ENCODE measurements at places on chromosomes 6 and 20. TPM values are rescaled to one million over a fixed set of nuclear protein-coding genes. Genes with fewer than 3 reads are reported as not detected.

ANGPT4 gene
- not detected for total RNA-seq

KIF6 gene
- not detected for total RNA-seq

GJA10 gene
- total RNA-seq, result not detected

DEFB123 gene
- total RNA-seq, result not detected

GNMT gene
- 0.72 TPM for total RNA-seq

- no peaks in the 10 kb centered on the region for H3K4me1 ChIP-seq
- H3K27ac ChIP-seq, result no peak overlapping the region
- peaks cover 49% of the 10 kb centered on the region for H3K36me3 ChIP-seq
- no peaks in the 10 kb centered on the region for H3K27me3 ChIP-seq
- no peak overlapping the region for H3K4me3 ChIP-seq
- DNase-seq, result no peak
Observed at GRCh38 chr6:109467696-109468095, 12.1 kb upstream of the MICAL1 start.

GRCh38 chr6:169980826-169981450 lies 229.5 kb downstream of the ERMARD start:
- H3K27me3 ChIP-seq, result peaks cover 14% of the 10 kb centered on the region

DNA sequence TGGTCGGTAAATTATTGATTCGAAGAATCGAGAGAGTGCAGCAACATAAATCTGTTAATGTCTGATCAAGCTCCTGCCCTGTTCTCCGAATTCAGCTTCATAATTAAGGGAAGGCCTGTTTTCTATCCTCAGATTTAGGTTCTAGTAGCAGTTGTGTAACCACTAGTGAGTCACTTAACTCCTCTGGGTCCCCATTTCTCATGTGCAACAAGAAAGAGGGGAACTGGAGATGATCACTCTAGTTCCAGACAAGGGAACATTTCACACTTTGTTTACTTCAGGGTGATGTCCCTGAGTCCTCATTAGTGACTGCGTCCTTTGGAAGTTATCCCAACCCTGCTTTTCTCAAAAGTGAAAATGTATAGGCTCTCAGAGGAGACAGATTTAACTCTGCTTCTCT lies 68.1 kb upstream of the RNF146 start:
- H3K27ac ChIP-seq, result no peak overlapping the region
- DNase-seq, result no peak
- no peaks in the 10 kb centered on the region for H3K4me1 ChIP-seq
- H3K36me3 ChIP-seq, result no peaks in the 10 kb centered on the region
- H3K4me3 ChIP-seq, result no peak overlapping the region
- H3K27me3 ChIP-seq, result peaks cover 2% of the 10 kb centered on the region

- no peaks in the 10 kb centered on the region for H3K4me1 ChIP-seq
- H3K27me3 ChIP-seq, result no peaks in the 10 kb centered on the region
- H3K36me3 ChIP-seq, result no peaks in the 10 kb centered on the region
- H3K4me3 ChIP-seq, result no peak overlapping the region
- no peak for DNase-seq
- no peak overlapping the region for H3K27ac ChIP-seq
Observed at GRCh38 chr6:142918339-142919042, 26.5 kb downstream of the HIVEP2 start.

GRCh38 chr6:85364344-85364743 lies 85.5 kb upstream of the NT5E start:
- no peak overlapping the region for H3K27ac ChIP-seq
- no peak overlapping the region for H3K4me3 ChIP-seq
- H3K36me3 ChIP-seq, result no peaks in the 10 kb centered on the region
- DNase-seq, result no peak

DNA sequence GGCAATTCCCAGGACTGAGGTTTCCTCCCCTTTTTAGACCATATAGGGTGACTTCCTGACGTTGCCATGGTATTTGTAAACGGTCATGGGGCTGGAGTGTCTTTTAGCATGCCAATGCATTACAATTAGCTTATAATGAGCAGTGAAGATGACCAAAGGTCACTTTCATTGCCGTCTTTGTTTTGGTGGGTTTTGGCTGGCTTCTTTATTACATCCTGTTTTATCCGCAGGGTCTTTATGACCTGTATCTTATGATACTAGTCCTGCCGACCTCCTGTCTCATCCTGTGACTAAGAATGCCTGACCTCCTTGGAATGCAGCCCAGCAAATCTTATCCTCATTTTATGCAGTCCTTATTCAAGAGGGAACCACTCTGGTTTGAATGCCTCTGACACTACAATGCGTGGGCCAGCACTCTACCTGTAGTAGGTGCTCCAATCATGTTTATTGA lies 190.1 kb downstream of the KCNQ5 start:
- no peak overlapping the region for H3K4me3 ChIP-seq
- DNase-seq, result no peak
- H3K4me1 ChIP-seq, result no peaks in the 10 kb centered on the region
- H3K36me3 ChIP-seq, result no peaks in the 10 kb centered on the region

DNA sequence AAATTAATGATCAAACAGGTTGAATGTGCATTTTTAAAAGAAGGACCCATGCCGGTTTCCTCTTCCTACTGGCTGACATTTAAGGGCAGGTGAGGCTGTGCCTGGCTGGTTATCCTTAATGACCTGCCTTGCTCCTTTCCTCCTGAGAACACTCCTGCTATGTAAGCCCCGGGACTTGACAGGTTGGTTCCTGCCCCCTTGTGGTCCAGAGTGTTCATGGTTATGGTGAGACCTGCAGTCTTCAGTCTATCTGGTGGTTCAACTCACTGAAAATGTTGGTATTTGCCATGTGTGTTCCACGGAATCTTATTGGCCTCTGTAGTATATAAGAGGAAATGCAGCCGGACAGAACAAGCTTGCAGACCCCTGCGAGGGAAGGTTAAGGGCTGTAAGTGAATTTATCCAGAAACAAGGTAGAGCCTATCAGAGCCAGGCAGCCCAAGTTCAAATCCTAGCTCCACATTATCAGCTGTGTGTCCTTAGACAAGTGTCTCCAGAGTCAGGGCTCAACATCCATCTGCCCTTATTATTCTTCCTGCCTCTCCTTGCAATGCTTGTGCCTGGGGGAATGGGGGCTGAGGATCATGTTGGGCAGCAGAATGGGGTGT lies 5.2 kb upstream of the BPIFA3 start:
- peaks cover 12% of the 10 kb centered on the region for H3K27me3 ChIP-seq
- no peak overlapping the region for H3K27ac ChIP-seq
- H3K4me1 ChIP-seq, result no peaks in the 10 kb centered on the region
- H3K4me3 ChIP-seq, result no peak overlapping the region
- DNase-seq, result peak; percentile 27

GRCh38 chr6:41707565-41708200 lies 27.7 kb downstream of the TFEB start:
- H3K4me1 ChIP-seq, result peaks cover 5% of the 10 kb centered on the region
- H3K27ac ChIP-seq, result no peak overlapping the region
- H3K36me3 ChIP-seq, result no peaks in the 10 kb centered on the region

DNA sequence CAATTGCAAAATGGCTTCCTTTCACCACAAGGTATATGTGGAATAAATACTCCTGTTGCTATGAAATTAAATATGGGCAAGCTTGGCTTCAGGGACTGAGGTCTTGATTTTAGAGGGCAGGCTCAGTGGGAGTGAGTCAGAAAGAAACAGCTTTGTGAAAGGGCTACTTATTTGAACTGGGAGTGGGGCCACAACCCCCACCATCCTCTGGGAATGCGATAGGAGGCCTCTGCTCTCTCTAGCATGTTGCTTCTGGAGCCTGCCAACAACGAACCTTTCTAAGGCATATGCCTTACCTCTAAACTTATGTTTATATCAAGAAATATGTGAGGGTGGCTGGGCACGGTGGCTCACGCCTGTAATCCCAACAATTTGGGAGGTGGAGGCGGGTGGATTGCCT lies 149.7 kb downstream of the LRRC1 start:
- no peak for DNase-seq
- H3K4me1 ChIP-seq, result no peaks in the 10 kb centered on the region
- no peak overlapping the region for H3K4me3 ChIP-seq
- H3K27ac ChIP-seq, result no peak overlapping the region
- no peaks in the 10 kb centered on the region for H3K27me3 ChIP-seq
- H3K36me3 ChIP-seq, result no peaks in the 10 kb centered on the region

DNA sequence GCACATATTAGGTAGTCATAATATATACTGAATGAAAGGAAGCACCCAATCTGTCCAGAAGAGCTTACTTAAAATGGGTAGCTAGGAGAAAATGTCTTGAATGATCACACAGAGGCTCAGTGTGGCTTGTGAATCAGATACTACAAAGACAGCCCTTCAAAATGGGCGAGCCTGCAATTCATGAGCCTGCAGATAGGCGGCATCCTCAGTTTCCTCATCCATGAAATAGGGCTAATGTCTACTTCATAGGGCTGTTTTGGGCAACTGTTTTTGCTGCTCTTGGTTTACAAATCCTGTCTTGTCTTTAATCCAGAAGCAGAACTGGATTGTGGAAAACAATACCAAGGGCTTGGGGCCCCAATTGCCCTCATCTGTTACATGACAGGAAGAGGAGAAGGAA lies 129.3 kb upstream of the KCNK16 start:
- H3K36me3 ChIP-seq, result no peaks in the 10 kb centered on the region
- no peak overlapping the region for H3K4me3 ChIP-seq
- H3K4me1 ChIP-seq, result no peaks in the 10 kb centered on the region
- no peak overlapping the region for H3K27ac ChIP-seq
- no peaks in the 10 kb centered on the region for H3K27me3 ChIP-seq
- peak; percentile 8 for DNase-seq

DNA sequence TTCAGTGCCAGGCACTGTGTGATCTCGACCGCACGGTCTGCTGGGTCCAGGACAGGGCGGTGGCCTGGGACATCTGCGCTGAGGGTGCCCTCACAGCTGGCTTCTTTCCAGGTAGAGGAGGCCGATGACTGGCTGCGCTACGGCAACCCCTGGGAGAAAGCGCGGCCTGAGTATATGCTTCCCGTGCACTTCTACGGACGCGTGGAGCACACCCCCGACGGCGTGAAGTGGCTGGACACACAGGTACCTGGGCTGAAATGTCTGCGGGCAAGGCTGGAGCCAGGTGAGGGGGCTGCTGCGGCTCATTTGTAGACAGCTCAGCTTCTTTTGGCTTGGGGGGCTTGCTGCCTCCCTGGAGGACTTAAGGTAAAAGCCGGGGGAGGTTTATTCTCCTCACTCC lies 26.6 kb downstream of the PYGB start:
- peaks cover 30% of the 10 kb centered on the region for H3K36me3 ChIP-seq
- DNase-seq, result no peak
- no peaks in the 10 kb centered on the region for H3K27me3 ChIP-seq
- peaks cover 6% of the 10 kb centered on the region for H3K4me1 ChIP-seq

- no peak for DNase-seq
- H3K27me3 ChIP-seq, result no peaks in the 10 kb centered on the region
- H3K36me3 ChIP-seq, result no peaks in the 10 kb centered on the region
Observed at GRCh38 chr6:138499303-138500018, at the start of gene NHSL1. Gene NHSL1 (minus strand): TSS chr6:138499494. CDS start chr6:138499290, 204 bp downstream.

- H3K36me3 ChIP-seq, result no peaks in the 10 kb centered on the region
- no peaks in the 10 kb centered on the region for H3K27me3 ChIP-seq
- no peak overlapping the region for H3K4me3 ChIP-seq
- peaks cover 7% of the 10 kb centered on the region for H3K4me1 ChIP-seq
- H3K27ac ChIP-seq, result no peak overlapping the region
- DNase-seq, result no peak
Observed at GRCh38 chr6:56660381-56660730, 17.7 kb upstream of the DST start.

DNA sequence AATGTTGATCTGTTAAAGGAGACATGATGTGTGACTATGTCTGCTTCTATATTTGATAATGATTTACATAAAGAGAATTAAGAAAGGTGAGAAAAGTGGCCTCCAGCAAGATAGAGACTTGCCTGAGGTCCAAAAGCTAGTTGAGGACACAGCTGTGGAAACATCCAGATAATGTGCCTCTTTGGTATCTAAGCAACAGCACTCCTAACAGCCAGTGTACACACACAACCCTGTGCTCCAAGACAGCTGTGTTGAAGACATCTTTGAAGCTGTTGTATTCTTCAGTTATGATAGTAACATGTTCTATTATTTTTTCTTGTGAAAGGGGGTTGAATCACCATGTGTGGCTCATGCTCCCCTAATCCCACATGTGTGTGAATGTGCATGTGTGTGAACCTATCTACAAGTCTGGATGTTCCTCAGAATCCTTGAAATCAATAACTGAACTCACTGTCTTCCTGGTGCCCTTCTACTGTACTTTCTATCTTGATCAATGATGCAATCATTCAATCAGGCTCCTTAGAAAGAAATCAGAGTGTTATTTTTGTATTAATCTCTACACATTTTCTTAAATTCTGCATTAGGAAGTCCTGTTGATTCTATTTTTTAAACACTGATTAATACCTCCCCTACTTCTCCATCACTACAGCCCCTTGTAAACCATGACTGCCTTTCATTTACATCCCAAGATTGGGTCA lies 116.7 kb upstream of the SSTR4 start:
- no peak overlapping the region for H3K4me3 ChIP-seq
- no peak overlapping the region for H3K27ac ChIP-seq
- H3K4me1 ChIP-seq, result no peaks in the 10 kb centered on the region
- H3K27me3 ChIP-seq, result peaks cover 3% of the 10 kb centered on the region

DNA sequence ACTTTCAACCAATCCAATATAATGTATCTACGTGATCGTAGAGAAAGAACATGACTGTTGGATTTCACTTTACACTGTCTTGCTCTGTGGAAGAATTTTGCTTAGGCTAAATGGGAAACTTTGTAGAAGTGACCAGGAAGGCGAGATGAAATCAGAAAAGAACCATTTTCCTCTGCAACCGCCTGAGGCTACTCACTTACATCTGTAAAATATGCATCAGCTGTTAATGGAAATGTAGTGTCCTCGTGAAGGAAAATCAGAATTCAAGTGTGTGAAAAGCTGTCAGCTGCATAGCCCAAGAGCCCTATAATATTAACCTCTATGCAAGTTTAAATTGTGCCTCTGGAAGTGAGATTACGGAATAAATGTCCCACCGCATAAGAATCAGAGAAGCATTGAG lies 277.9 kb downstream of the C6orf118 start:
- no peak overlapping the region for H3K4me3 ChIP-seq
- no peaks in the 10 kb centered on the region for H3K36me3 ChIP-seq
- H3K4me1 ChIP-seq, result no peaks in the 10 kb centered on the region
- no peaks in the 10 kb centered on the region for H3K27me3 ChIP-seq
- H3K27ac ChIP-seq, result no peak overlapping the region

- H3K4me3 ChIP-seq, result no peak overlapping the region
- H3K36me3 ChIP-seq, result peaks cover 6% of the 10 kb centered on the region
- H3K27ac ChIP-seq, result no peak overlapping the region
- no peaks in the 10 kb centered on the region for H3K27me3 ChIP-seq
- H3K4me1 ChIP-seq, result no peaks in the 10 kb centered on the region
Observed at GRCh38 chr6:106287215-106287614, 38.3 kb downstream of the ATG5 start.
